Left cardiac atrium (tissue), 4 donors: ENCODE measurements at places on chromosomes 13 and 19.

DNA sequence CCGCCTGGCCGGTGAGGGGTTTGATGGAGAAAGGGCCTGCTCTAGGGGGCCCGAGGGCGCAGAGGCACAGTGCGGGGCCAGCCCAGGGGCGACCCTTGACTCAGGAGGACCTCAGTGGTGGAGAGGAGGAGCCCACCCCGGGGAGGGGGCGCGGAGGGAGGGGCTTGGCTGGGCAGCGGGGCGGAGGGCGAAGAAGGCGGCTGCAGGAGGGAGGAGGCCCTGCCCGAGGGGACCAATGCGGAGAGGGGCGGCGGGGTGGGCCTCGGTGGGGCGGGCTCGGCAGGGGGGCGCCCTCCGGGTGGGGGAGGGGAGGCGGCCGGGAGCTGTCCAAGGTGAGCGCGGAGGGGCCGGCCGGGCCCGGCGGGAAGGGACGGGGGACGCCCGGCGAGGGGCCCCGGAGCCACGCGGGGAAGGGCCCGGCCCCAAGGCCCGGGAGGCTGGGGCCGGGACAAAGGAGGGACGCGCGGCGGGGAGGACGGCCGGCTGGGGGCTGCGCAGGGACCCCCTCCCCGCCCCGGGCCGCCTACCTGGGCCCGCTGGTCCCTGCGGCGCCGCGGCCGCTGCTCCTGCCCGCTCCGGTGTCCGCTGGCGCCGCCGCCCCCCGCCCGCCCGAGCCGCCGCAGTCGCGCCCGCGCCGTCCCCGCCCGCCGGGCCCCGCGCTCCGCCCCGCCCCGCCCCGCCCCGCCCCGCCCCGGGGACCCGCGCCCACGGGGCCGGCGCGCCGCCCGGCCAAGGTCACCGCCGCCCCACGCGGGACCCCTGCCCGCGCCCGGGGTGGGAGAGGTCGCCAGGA lies at the start of gene DIRAS1:
Gene DIRAS1, minus strand, starts transcription at position 596 of the 793 bp plus-strand sequence. CDS start 3,566 bp downstream, outside the sequence.
- no peak for DNase-seq

GRCh38 chr19:43367822-43368221 lies 14.3 kb downstream of the CD177 start:
- DNase-seq: no peak

DNA sequence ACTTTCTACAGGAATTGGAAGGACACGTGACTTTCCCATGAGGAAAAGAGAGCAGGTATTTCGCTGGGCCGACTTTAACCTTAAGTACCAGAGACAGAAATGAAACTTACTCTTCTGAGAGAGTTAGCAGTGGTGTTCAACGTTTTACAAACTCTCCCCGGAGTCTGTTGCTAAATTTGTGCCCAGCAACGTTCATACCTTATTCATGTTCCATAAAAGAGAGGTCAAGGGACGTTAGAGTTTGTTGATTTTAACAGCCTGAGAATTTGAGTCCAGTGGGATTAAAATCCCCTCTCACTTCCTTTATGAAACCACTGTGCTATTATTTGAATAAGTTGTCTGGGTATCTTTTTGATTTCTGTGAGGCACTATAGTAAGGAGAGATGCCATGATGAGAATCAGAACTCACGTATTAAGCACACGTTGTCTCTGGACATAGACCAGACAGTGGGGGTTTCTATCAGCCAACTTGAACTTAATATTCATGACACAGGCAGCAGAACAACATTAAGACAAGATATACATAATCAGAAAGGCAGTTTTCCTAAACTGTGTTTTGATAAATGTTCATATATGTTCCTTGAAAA lies 33.4 kb downstream of the SPRY2 start:
- no peak for DNase-seq

DNA sequence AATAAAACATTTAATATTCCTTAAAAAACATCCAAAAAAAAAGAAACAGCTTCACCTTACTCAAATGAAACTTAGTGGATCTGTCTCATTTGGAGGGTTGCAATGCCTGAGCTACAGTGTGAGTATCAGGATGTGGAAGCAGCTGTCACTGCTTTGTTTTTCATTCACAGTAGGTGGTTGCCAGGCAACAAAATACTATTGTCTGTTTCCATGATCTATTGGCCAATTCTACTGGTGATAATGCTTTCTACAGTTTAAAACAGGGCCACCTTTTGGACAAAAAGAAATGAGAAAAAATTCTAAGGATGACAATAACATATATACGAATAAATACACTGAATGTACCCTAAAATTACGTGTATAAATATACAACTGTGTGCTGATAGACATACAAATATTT lies 3.0 kb downstream of the ENOX1 start:
- DNase-seq: no peak

DNA sequence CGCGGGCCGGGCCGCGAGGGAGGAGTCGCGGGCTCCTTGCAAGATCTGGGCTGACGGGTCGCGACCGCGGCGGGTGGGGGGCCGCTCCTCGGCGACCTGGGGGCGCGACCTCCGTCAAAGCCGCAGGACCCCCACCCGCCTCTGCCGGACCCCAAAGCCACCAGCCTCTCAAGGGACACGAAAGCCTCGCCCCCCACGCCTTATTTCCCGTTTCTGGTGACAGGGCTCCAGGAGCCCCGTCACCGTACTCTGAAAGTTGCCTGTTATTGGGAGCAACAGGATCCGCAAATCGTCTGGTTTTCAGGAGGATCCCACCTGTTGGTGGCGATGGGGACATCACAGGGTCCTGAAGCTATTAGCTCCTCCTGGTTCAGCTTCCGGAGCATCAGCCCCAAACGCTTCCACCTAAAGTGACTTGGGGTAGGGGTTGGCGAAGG lies 530 bp downstream of the MAU2 start:
- DNase-seq: no peak

DNA sequence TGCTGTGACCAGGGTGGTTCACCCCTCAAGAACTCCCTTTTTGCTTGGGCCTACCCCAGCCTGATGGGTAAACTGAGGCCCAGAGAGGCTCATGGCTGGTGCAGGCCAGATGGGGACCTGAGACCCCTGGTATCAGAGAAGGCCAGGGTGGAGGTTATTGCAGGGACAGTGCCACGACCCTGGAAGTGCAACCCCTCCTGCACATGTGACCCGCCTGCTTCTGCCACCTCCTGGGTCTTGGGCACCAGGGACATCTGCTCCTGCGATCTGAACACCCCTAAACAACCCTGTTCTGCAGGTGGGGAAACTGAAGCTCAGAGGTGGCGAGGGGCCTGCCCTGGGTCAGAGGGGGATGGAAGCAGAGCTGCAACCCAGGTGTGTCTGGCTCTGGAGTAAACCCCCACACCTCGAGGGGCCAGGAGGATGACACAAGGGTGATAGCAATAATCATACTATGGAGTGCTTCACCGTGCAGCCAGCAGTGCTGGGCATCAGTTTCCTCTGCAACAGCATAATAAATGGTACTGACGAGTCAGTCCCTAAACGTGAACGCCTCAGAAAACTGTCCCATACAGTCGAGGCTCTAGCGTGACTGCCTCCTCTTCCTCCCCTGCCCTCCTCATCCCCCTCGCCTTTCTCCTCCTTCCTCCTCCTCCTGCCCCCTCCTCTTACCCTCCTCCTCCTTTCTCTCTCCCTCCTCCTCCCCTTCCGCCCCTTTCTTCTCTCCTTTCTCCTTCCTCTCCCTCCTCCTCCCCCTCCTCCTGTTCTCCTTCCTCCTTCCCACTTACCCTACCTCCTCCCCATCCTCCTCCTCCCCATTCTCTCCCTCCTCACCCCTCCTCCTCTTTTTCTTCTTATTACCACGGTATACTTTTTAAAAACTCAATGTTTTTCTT lies 4.3 kb downstream of the YJEFN3 start:
- no peak for DNase-seq

DNA sequence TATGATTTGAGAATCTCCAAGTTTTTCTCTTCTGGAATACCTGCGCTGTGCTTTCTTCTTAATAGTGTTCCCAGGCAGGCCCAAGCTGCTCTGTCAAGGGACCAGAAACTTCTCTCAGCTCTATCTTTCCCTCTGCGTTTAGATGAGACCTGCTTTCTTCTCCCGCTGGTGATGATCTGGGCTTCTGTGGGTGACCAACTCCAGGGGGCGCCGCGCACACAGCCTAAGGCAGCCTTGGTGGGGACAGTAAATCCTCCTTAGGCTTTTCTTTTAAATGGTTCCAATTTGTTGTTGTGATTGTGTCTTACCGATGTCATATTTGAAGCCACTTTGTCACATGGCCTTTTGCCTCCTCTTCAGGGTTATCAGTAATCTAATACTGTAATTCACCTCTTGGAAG lies 439.4 kb upstream of the KLF12 start:
- DNase-seq: no peak

- no peak for DNase-seq
These were observed 230.2 kb downstream of the TDRD3 start for GRCh38 chr13:60627071-60627686.

GRCh38 chr13:85408415-85408814 lies 390.8 kb downstream of the SLITRK6 start:
- DNase-seq: no peak
